Stimulated activated CD4-positive, alpha-beta T cell treated with anti-CD3 and anti-CD28 coated beads, TNF-alpha, amount 100 ng/mL, for 4 hours (primary cell): ENCODE measurements at places on chromosomes 12 and 14.

GRCh38 chr14:26113911-26114640 lies 483.8 kb downstream of the NOVA1 start:
- DNase-seq: no peak

DNA sequence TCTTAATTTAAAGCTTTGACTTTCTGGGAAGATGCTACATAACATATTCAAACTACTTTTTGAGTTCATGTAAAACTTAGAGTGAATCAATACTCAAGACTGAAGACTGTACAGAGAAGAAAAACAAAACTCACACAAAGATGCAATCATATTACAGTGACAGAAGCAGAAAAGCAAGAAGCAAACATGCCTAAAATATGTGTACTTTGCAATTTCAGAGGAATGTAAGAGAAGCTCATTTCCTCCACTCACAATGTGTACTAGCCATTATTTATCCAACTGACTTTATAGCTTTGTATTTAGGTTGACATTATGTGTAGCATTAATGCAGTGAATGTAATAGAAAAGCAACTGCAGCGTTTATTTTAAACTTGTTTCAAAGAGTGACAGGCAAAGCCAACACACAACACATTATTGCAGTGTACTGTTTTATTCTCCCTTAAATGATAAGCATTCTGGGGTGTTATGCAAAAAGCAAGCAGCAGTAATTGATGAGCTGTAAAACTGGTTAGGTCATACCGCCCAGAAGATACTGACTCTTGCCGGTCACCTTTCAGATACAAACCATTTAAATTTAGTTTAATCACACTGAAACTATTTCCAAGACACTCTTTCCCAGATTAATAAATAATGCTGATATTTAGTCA lies 88.2 kb upstream of the PAWR start:
- DNase-seq: no peak

DNA sequence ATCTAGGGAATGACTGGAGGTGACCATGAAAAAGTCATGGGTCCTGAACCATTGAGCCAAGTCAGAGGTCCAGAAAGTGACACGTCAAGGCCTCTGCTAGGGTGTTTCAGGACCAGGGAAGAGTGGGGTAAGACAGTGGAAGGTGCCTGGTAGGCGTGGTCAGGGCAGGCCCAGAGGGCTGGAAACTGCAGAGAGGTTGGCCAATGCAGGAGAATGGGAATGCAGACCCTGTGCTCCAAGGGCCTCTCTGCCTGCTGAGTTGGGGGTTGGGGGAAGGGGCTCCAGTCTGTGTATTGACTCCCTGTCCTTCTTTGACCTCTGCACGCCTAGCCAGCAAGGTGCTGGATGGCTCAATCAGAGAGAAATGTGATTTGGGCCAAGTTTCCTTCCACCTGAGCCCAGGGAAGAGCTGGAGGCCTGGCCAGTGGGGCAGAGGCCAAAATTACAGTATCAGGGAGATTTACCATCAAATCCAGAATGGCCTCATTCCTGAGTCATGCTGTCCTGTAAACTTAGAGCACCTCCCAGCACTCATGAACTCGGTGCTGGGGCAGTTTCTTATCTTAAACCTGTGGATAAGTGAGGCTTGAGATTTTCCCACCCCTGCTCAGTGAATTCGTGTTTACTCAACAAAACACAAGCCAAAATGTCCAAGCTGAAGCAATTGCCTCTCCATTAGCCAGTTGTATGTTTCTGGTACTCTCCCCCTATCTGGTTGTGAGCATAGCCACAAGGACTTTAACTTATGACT lies 24.4 kb downstream of the IRF2BPL start:
- DNase-seq: no peak

DNA sequence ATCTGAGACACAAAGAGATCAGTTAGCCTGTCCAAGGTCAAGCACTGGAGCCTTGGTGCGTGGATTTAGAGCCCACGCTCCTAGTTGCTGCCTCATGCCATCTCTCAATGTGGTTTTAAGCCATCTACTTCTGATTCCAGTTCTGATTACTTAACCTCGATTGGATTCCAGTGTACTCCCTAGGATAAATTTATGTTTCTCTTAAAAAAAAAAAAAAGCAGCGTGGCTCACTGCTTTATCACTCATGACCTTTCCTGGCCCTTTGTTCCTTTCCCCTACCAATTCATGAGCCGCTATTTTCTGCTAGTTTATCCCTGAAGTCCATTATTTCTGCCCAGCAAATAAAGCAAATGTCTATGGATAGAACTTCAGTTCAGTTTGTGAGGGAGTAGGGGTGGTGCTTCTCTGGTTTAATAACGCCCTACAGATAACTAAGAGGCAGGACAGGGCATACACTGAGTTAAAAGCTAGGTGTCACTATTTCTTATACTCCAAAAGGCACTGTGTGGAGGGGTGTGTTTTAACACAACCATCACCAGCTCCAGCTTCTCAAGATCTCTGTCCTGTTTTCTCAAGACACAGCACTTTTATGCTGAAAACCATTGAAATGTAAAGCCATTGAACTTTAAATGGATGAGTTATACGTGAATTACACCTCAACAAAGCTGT lies 9.8 kb upstream of the PARP11 start:
- DNase-seq: no peak

DNA sequence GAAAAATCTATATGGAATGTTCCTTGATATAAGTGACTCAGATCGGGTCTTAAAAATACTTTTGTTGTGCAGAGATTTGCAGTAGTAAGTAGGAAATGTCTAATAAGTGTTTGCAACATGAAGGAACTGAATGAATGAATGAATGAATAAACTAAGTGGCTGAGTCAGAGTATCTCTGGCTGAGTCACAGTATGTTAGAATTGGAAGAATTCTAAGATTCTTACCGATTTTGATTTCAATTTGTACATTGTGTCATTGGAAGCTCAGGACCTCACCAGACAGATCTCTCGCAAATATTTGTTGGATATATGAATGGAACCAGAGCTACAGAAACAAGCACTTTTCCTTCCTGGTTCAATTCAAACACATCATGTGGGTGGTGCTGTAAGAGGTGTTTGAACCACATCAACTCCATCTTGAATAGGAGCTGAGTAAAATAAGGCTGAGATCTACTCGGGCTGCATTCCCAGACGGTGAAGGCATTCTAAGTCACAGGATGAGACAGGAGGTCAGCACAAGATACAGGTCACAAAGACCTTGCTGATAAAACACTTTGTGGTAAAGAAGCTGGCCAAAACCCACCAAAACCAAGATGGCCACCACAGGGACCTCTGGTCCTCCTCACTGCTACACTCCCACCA lies 123.9 kb upstream of the FOXN3 start:
- no peak for DNase-seq

- no peak for DNase-seq
Measured at GRCh38 chr12:85529896-85530295, 249.9 kb downstream of the ALX1 start.

- DNase-seq: no peak
Measured at GRCh38 chr12:5268424-5269210, 163.3 kb upstream of the NTF3 start.

- DNase-seq: no peak
Measured at GRCh38 chr12:101670007-101670671, 27.3 kb upstream of the CHPT1 start.

GRCh38 chr12:7498809-7499208 lies 4.8 kb downstream of the CD163 start:
- no peak for DNase-seq

DNA sequence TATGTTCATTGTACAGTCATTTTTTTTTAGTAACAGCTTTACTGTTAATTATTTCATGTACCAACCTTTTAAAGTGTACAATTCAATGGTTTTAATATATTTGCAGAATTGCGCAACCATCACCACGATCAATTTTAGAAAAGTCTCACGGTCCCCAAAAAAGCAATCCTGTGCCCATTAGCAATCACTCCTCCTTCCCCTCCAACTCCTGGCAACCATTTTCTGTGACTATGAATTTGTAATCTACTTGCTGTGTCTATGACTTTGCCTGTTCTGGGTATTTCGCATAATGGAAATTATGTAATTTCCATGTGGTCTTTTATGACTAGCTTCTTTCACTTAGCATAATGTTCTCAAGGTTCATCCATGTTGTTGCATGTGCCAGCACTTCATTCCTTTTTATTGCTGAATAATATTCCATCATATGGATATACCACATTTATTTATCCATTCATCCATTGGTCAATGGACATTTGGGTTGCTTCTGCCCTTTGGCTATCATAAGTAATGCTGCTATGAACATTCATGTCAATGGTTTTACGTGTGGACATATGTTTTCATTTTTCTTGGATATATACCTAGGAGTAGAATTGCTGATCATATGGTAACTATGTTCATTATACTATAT lies 9.9 kb downstream of the KICS2 start:
- no peak for DNase-seq

DNA sequence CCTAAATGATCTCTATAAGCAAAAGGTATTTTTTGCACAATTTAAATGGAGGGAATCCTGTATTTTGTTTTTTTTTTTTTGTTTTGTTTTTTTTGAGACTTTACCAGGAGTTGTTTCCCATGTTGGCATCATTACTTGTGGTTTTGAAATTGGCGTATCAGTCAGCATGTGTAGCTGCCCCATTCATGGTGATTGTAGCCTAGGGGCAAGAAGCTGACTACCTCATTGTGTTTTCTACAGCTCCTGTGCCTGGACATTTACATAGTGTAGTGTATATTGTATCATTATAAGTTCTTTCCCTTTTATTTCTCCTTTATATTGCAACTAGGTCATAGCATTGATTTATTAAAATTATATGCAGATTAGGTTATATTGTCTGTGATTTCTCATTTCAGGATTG lies 24.5 kb downstream of the SAMD4A start:
- DNase-seq: no peak

DNA sequence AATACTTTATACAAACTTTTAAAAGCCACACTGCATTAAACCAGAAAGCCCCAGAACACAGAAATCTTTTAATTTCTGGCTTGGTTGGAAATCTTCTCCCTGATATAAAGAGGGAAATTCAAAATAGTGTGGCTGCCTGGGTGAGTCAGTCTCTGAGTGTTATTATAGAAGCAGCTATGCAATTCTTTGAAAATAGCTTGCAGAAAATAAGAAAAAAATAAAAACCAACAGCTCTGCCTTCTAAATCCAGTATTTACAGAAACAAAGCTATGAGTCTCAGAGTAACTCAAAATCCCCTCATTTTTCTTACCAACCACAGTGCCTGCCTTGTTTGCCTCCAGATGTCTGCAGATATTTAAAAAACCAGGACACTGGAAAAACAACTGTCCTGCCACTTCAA lies 68.6 kb upstream of the FERMT2 start:
- no peak for DNase-seq

GRCh38 chr12:122064780-122065588 lies 13.6 kb upstream of the MLXIP start:
- no peak for DNase-seq
